Activated CD8-positive, alpha-beta memory T cell treated with anti-CD3 and anti-CD28 coated beads for 1 hour (primary cell): ENCODE measurements at places on chromosomes 5 and 9.

- no peak for DNase-seq
Measured at GRCh38 chr5:57960569-57960968, 478.0 kb upstream of the ACTBL2 start.

DNA sequence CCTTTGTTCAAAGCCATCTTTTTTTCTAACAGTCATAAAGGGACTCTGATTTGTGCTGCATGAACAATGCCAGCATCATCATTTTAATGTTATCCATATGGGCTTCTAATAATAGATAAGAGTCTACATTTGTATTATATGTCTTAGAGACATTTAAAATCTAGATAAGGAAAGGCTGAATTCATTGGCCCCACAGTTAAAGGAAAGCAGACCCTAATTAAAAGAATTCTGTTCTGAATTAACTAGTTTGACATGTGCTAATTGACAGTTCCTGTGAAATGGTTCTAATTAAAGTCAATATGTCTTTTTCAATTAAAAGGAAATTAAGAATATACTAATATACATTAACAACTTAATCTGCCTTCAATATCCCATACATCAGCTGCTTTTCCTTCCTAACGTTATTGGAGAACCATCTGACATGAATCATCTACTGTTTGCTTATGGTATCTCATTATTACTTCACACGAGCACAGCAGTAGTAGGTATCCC, 104.7 kb downstream of the NR2F1-AS1 start:
- no peak for DNase-seq

DNA sequence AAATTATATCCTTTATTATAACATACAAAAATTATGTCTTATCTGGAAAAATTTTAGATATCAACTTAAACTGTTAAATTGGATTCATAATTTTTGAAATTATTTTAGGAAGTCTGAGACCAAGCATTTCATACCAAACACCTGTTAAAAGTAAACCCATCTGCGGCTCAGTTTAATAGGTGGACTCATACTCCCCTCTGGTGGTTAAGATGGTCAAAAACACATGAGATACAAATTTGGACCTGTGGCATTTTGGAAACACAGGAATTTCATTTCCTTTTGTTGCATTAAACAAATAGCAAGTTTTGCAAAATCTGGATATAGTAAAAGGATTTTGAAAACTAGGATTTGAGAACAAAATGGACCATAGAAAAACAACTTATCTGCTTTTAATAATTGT, 53.7 kb downstream of the RGMB start:
- DNase-seq = no peak

GRCh38 chr5:74953937-74954720, 87.9 kb upstream of the FAM169A start:
- DNase-seq = no peak

DNA sequence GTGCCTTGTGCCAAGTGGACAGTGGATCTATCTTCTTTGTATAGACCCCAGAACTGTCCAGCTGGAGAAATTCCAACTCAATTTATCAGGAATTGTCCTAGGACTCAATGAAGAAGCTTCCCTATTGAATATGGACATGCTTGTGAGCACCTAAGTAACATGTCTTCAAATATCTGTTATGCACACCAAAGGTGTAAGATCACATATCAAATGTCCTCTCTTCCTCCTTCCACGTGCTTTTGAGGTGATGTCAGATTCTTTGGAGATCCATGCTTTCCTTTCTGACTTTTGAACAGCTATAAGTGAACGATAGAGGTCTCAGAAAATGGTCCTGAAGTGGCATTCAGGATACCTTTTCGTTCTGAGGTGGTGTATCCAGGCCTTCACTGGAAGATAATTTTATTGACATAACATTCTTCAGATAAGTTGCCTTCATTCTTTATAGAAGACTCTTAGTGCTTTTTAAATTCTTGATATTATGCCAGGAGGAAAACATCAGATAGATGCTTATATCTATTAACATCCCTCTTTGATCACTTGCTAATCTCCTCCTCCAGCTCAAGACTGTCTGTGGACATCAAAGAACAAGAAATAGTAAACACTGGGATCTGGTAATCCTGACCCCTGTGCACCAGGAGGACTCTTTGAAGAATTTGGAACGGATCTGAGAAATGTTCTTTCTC, 246.4 kb downstream of the SMARCA2 start:
- DNase-seq = no peak

DNA sequence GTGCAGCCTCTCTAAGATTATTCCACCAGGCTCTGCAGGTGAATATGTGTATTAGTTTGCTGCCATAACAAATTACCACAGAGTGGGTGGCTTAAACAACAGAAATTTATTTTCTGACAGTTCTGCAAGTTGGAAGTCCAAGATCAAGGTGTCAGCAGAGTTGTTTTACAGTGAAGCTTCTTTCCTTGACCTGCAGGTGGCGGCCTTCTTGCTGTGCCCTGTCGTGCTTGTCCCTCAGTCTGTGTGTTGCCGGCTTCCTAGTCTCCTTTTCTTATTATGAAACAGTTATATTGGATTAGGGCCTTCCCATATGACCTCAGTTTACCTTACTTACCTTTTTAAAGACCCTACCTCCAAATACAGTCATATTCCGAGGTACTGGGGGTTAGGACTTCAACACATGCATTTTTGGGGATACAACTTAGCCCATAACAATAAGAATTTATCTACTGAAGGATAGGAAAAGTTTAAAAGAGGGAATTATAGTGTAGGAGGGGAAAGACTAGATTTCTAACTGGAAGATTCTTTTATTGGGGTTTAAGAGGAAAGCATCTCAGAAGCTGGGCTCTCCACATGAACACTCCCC, 97.4 kb downstream of the OSTF1 start:
- peak; percentile 31 for DNase-seq

- DNase-seq = no peak
Measured at GRCh38 chr5:126516133-126516532, 78.9 kb downstream of the ALDH7A1 start.

DNA sequence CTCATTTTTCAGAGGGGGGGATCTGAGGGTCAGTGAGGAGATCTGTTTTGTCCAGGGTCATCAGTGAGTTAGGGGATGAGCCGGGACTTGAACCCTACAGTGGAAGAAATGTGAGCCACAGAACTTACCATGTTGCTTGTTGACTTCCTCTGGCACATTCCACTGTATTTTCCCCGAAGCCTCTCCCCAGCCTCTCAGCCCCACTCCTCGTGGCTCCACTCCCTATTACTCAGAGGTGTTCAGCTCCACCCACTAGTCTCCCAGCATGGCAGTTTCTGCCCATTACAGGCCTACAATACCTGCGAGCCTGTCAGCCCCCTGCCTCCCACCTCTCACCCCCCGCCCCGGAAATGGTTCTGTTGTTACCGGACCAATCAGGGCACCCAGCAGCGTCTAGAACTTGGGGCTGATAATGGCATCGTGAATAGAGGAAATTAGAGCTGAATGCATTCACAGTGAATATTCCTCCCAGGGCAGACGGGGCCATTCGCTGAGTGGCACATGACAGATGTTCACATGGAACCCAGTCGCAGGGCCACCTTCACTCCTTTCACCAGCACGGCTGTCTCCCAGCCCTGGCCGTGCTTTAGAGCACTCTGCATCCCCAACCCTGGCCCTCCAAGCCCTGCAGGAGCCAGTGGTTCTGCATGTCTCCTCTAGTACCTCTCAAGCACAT, 81.6 kb downstream of the KCNIP1 start:
- no peak for DNase-seq

DNA sequence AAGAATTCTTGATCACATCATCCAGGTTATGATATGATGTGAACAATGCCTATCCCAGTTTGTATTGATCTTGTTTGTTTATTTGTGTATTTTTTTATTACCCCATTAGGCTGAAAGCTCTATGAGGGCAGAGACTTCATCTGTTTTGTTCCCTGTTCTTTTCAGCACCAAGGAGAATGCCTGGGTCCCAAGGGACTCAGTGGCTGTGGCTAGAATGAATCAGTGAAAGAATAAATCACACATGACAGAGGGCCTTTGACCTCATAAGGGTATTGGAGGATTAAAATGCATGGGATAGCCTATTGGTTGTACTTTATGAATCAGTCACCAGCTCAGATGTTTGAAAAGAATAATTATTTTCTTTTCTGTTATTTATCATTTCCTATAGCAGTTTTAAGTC, 292.2 kb downstream of the GAS1 start:
- no peak for DNase-seq

GRCh38 chr5:181241393-181241975, 2.2 kb downstream of the RACK1 start:
- no peak for DNase-seq

DNA sequence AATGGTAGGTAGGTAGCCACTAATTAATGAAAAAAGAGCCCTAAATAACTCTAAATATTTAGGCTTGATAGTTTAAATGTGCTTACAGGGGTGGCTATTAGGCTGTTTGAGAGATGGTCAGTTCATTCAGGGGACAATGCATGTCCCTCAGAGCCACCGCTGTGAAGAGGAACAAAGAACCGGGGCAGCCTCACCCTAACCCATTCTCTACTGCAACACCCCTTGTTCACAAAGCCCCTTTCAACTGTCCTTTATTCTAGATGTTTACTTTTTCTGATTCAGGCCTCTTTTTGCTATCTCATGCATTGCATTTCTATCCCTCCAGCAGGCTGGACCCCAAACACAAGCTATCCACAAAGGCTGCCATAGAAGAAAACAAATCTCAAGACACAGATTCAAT, 906.7 kb downstream of the NR2F1-AS1 start:
- DNase-seq = no peak
